ENCODE measurements at places on chromosomes 2 and 18.

- DNase-seq: peak; percentile 35
- H3K27ac ChIP-seq: no peak overlapping the region
- H3K27me3 ChIP-seq: no peaks in the 10 kb centered on the region
- no peaks in the 10 kb centered on the region for H3K4me1 ChIP-seq
- no peak overlapping the region for H3K4me3 ChIP-seq
These were observed 339.0 kb downstream of the SATB2 start for GRCh38 chr2:199118673-199119112.

- no peaks in the 10 kb centered on the region for H3K27me3 ChIP-seq
- no peaks in the 10 kb centered on the region for H3K36me3 ChIP-seq
- no peaks in the 10 kb centered on the region for H3K4me1 ChIP-seq
- DNase-seq: no peak
- H3K27ac ChIP-seq: no peak overlapping the region
- H3K4me3 ChIP-seq: no peak overlapping the region
These were observed 68.3 kb downstream of the ACKR3 start for GRCh38 chr2:236637686-236638569.

DNA sequence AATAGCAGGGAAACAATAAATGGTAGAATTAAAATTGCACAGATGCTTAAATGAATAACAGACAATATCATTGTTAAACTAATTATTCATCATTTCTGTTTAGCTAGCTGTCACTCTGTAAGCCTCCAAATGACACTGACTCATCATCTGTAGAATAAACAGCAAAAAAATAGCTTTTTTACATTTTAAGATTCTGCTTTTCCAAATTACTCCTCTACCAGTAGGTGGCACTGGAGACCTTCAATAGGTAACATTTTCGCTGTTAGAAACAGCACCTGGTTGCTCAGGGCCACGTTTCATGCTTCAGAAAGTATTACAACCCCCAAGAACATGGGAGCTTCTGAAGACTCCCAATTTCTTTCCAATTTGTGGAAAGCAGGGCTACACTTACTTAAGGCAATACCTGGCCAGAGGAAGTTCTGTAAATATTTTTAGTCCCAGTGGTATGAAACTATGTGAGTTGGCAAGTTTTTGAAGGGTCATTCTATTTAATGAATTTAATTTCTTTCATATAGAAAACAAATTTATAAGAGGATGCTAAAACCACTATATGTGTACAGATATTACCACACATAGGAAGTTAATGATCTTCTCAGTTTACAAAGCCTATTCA is 45.4 kb downstream of the TTN start:
- H3K36me3 ChIP-seq: no peaks in the 10 kb centered on the region
- H3K4me1 ChIP-seq: no peaks in the 10 kb centered on the region
- H3K27me3 ChIP-seq: no peaks in the 10 kb centered on the region
- H3K27ac ChIP-seq: no peak overlapping the region
- DNase-seq: peak; percentile 66
- H3K4me3 ChIP-seq: no peak overlapping the region

DNA sequence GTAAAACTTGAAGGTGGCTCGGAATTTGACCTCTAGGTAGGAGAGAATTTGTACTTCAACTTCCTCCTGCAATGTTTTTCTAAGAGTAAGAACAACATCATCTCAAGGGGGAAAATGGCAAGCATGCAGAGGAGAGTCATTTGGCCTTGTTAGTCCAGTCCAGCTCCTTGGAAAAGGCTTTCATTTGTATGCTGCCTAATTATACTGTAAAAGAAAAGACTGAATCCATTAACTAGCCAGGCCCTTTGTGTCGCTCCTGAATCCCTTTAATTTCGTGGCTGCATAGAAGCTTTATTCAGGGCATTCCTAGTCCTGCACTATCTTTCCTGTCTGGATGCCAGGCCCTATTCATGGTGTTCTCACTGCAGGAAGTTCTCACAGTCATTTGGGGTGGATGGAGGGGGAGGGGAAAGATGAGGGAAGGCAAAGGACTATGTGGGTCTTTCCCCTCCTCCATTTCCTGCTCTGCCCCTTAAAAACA is 36.0 kb downstream of the PHLPP1 start:
- no peaks in the 10 kb centered on the region for H3K27me3 ChIP-seq
- peaks cover 18% of the 10 kb centered on the region for H3K4me1 ChIP-seq
- DNase-seq: peak; percentile 93

DNA sequence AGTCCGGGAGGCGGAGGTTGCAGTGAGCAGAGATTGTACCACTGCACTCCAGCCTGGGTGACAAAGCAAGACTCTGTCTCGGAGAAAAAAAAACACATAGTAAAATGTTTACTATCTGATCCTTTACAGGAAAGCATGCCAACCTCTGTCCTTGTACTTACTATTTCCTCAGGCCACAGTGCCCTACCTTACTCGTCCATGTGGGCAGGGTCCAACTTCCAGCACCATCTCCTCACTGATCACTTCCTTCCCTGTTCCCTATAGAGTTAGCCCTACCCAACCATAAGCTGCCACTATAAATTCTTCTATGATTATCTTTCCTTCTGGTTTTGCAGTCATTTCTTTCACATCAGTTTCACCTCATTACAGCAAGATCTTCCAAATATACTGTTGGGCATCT is 136.2 kb downstream of the MYO5B start:
- no peak overlapping the region for H3K4me3 ChIP-seq
- DNase-seq: no peak
- no peaks in the 10 kb centered on the region for H3K27me3 ChIP-seq
- no peak overlapping the region for H3K27ac ChIP-seq

GRCh38 chr2:186426153-186427016 is 59.7 kb upstream of the ZC3H15 start:
- H3K27ac ChIP-seq: no peak overlapping the region
- no peaks in the 10 kb centered on the region for H3K36me3 ChIP-seq
- no peak overlapping the region for H3K4me3 ChIP-seq
- no peaks in the 10 kb centered on the region for H3K4me1 ChIP-seq
